ENCODE measurements at places on chromosomes 7 and 10. TPM values are rescaled to one million over a fixed set of nuclear protein-coding genes. Genes with fewer than 3 reads are reported as not detected.

MYO1G gene
- total RNA-seq: not detected

SLC35G1 gene
- total RNA-seq: 6.9 TPM

OR6V1 gene
- not detected for total RNA-seq

PRXL2A gene
- 14.2 TPM for total RNA-seq

LBX1 gene
- not detected for total RNA-seq

PAX2 gene
- not detected for total RNA-seq

NUP205 gene
- 97.7 TPM for total RNA-seq

PTPN20 gene
- total RNA-seq: not detected

AKR1C4 gene
- total RNA-seq: not detected

PPP1R3C gene
- 5.2 TPM for total RNA-seq

TAS2R5 gene
- not detected for total RNA-seq

GRCh38 chr10:31961277-31962074 lies 32.8 kb upstream of the ARHGAP12 start:
- DNase-seq: peak; percentile 24

GRCh38 chr7:55133630-55134358 lies 115.0 kb downstream of the EGFR start:
- DNase-seq: peak; percentile 99

GRCh38 chr7:148232784-148233183 lies 357.8 kb upstream of the C7orf33 start:
- no peak for DNase-seq

DNA sequence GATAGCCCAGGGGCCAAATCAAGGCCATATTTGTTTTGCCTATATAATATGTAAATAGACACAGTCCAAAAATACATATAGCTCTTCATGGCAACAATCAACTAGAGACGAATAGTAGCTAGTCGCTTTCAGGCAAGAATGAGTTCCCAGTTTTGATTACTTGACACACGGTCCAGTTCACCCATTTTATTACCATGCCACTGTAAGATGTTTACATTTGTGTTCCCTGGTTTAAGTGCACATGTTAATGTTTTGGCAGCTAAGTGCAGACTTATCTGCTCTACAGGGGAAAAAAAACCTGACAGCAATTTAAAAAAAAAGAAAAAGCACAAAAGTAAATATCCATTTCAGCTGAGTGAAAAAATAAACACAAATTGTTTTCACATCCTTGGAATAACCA lies 213.1 kb downstream of the TPK1 start:
- peak; percentile 25 for DNase-seq

GRCh38 chr7:138954545-138955475 lies 26.4 kb downstream of the KIAA1549 start:
- no peak for DNase-seq

DNA sequence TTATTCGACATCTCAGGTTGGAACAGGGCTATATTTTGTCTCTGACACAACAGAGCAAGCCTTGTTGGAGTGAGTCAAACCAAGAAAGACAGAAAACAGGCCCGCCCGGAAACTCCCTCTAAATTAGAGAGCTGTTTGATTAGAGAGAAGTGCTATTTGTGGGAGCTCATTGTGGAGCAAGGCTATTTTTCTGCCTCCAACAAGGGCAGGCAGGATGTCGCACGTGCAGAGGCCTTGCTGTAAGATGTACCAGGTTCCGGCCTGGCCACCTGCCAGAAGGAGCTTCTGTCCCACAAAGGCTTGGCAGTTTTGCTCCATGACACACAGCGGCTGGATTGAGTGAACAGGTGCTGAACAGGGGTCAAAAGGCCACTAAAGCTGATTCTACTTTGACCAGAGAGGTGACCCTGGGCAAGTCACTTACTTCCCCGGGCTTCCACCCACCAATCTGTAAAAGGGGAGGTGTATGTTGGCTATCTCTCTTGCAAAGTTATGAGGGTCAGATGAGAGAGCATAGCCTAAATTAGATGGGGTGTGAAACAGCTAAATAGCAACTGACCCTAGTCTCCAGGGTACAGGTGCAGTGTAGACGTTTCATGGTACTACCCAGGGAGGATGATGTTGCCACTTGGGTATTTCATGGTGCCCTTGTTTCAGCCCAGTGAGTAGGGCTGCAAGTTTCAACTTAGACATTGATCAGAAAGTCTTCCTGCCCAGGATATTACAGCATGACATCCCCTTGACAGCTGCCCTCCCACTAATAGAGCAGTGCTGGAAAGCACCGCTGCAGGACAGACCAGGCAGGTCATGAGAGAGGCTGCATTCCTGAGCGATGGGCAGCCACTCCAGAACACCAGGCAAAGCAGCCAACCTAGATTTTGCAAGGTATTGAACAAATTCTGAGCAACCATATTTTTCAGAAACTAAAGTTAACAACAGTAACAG lies 62.0 kb downstream of the VSTM4 start:
- DNase-seq: no peak

DNA sequence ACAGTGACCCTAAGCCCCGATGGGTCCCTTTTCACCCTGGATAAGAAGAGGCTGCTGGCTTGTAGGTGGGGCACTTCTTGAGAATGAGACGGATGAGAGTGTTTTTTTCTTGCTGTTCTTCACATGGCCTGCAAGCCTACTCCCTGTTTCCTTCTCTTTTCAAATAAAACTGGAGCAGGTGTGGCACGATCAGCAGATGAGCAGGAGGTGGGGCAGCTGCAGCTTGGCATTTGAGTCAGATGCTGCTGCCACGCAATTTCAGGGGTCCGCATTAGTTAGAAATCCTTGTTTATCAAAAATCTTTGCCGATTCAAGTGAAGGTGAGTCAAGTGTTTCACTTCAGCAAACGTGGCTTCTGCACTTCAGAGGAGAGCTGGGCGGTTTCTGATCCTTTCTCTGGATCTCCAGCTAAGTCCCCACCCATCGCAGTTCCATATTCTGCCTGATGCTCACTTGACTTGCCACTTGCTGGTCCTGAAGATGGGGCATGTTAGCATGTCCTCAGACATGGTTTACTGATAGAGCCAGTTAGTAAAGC lies 20.8 kb downstream of the WDFY4 start:
- no peak for DNase-seq

DNA sequence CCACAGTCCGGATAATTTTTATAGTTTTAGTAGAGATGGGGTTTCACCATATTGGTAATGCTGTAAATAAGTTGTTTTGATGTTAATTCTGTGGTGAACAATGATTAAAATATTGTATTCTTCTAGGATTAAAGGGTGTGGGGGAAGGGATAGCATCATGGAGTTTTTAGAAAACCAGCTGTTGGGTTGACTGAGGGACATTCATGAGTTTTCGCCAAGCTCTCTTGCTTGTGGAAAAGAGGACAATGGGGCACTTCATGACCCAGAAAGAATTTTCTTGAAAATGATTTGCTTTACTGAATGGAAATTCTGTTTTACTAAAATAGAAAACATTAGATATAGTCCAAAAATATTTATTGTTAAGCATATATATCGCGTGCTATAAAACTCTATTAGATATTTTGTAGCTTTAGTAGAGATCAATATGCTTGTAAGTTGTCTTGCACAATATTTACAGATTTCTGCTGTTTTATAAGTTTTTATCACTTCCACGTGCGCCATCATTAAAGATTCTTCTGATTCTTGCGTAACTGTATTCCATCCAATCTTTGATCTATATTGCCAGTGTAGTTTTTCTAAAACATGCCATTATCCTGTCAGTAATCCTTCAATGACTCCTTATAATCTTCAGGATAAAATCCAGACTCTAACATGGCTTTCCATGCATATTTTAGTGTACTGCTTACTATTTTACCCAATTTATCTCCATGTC lies 41.8 kb downstream of the LCOR start:
- DNase-seq: no peak

DNA sequence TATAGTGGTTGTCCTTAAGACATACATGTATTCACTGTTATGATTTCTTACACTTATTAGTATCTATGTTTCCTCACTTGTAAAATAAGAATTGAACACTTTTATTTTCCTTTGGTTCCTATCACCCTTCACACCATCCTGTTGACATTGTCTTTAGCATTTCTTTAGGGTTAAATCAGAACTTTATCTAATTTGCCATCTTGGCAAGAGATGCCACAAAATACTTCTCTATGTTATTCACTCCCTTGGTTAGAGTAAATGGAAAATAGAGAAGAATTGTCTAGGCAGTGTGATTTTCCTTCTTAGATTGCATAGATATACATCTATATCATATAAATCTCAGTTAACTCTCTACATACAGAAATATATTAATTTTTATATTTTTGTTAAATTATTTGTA lies 204.7 kb downstream of the SEMA3D start:
- no peak for DNase-seq

- no peak for DNase-seq
Observed at GRCh38 chr7:65962033-65962432, 20.0 kb downstream of the GUSB start.

GRCh38 chr7:4962872-4963775 lies 4.1 kb upstream of the MMD2 start:
- no peak for DNase-seq

GRCh38 chr7:127901895-127902703 lies 129.1 kb downstream of the LRRC4 start:
- no peak for DNase-seq

- no peak for DNase-seq
Observed at GRCh38 chr10:54124209-54124885, 676.7 kb downstream of the PCDH15 start.

GRCh38 chr7:1340461-1341360 lies 108.0 kb downstream of the UNCX start:
- DNase-seq: no peak

DNA sequence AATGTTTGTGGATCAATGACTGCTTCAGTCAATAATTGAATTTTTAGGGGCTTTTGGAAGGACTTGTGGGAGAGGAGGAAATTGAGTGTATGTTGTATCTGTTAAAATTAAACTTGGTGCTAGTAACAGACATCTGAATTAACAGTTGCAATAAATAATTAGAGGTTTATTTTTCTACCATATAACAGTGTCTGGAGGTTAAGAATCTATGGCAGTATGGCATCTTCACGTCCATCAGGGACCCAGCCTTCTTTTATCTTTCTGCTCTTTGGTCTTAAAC lies 72.8 kb upstream of the HABP2 start:
- no peak for DNase-seq

- DNase-seq: no peak
Observed at GRCh38 chr10:509361-510102, 179.9 kb downstream of the DIP2C start.

GRCh38 chr7:85154282-85154937 lies 32.4 kb downstream of the SEMA3D start:
- no peak for DNase-seq

DNA sequence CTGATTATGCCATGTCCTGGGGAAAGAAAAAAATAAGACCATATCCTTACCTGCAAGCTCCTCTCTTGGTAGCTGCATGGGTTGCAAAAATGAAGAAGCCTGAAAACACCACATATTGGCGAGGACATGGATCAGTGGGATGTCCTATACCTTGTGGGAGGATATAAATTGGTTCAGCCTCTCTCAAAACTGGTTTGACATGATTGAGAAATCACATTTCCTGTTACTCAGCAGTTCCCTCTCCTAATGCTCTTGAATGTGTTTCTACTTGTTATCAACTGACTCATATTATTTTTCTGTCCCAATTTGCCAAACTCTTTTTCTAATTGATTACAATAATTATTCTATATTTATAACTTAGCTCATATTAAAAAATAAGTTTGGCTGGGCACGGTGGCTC lies 380.2 kb downstream of the EXOC4 start:
- DNase-seq: no peak

DNA sequence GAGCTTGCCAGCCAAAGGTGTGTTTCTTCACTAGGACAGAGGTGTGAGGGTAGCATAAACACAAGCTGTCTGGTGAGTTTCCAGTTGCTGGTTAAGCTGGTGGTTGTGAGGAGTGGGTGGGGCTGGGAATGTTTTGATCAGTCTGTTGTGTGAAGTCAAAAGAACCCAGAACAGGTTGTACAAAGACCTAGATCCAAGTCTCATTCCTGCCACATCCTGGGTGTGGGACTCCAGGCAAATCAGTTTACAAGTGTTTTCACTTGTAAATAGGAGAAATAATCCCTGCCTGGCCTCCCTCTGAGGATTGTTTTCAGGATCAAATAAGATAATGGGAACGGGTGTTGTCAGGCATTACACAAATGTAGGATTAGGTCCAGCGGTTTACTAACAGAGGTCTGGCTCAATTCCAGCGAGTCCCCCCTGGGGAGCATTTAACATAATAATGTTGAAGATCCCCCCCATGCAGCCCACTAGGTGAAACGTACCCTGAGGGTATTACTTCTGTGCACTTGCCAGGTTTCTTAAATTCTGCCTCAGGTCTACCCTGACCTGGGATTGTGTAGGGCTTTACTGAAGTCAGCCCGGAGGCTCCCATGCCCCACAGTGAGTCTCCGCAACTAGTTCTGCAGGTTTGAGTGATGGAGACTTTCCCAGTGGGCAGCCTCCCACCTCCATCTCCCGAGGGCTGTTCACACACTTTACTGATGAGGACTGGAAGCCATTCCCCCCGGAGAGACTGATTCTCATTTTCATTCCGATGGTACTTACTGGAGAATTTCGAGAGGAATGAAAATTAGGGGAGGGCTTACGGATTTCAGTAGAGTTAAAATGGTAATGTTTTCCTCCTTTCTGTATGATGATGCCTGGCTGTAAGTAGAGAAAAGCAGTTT lies 2.7 kb upstream of the FRAT2 start:
- DNase-seq: no peak

GRCh38 chr7:96127746-96128145 lies 194.2 kb downstream of the SLC25A13 start:
- DNase-seq: no peak

DNA sequence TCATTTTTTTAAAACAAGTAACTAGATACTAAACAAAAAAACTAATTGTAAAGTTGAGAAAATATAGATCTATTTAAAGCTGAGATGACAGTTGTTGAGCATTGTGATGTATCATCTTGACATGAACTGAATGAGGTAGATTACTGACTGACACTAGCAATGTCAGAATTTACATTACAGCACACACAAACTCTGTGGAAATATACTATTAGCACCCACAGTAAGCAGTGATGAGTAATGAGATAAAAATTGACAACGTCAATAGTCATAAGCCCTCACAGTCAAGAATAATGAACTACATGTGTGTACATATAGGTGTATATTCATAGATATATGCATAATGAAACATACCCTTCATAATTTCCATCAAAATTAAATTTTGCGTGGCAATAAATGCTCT lies 368.4 kb downstream of the TFEC start:
- DNase-seq: no peak

DNA sequence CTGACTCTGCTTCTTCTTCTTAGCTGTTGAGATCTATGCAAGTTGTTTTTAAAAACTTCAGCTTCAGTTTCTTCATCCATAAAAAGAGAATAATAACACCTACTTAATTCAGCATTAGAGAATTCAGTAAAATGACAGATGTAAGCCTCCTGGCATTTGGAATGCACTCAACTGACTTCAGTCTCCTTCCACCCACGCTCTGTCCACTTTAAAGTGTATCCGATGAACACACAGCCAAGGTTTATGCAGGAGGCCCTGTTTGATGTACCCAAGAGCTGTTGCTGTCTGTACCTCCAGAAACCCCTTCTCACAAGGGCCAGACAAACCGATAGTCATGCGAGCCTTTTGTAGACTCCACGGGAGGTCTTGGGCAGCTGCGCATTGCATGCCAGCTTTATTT lies 27.1 kb upstream of the SLC35B4 start:
- no peak for DNase-seq

Measured in H4 (cell line).